GM18507 (cell line): ENCODE measurements at places on chromosomes 4 and X.

DNA sequence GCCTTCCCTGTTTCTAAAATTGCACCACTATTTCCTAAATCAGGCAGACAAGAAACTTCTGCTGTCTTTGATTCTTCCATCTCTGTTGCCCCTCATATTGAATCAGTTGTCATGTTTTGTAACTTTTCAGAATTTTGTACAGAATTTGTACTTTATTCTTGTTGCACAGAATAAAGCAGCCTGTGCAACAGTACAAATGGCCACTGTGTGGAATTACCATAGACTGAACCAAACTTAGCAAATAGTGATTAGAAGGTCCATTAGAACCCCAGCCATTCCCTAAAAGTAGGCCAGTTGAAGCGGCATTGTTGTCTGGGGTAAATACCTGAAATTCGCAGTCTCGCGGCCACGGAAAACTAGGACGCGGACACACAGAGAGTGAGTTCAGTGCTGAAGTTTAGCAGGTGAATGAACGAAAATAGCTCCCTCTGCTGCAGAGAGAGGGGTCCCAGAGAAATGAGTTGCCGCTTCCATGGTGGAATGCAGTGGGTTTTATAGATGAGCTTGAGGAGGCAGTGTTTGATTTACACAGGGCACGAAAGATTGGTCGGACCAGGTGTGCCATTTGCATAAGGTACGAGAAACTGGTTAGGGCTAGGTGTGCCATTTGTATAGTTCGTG lies 71.8 kb downstream of the C4orf33 start:
- DNase-seq, result no peak

GRCh38 chrX:21990832-21991231 lies 41.3 kb upstream of the PHEX start:
- DNase-seq, result no peak

GRCh38 chr4:54566608-54567007 lies 91.1 kb upstream of the KIT start:
- no peak for DNase-seq

GRCh38 chr4:106365613-106366012 lies 3.0 kb downstream of the GIMD1 start:
- no peak for DNase-seq

DNA sequence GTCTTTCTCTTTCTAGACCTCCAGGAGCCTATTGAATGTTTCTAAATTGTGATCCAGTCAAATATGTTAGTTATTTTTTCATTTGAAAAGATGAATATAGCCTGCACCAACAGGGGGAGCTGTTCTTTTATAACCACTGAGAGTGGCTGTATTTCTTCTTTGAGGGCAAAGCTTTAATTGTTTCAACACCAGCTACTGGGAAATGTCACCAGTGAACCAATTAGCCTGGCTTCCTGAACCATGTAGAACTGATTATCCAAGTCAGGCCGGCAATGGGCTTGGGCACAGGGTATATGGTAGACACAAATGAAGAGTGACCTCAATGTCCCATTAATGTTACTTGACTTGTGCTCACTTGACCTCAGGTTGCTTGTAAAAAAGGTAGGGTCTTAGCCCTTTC lies 4.8 kb upstream of the DAPP1 start:
- DNase-seq, result no peak

DNA sequence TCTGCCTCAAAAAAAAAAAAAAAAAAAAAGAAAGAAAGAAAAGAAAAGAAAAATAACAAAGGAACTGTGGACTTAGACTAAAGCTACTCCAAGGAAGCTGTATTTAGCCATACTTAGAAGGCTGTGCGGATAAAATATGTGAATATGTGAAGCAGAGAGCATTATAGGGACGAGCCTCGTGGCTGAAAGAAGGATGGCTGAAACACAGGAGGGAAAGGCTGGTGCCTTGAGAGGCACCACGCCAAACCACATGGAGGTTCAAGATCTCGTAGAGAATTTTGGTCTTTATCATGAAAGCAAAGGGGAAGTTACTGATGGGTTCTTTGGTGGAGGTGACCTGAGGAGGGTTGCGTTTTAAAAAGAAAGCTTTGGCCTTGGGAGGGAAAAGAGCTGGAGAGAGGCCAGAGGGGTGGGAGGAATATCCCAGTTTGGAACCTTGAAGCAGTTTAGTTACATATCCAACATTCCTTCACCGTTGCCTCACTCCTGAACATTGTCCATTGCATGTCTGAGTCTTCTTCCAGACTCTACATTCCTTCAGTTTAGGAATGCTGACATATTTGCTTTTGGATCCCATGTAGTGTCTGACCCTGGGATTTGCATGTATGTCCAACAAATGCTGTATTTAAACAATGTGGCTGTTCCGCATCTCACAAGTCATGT lies 82.5 kb downstream of the CPE start:
- no peak for DNase-seq

DNA sequence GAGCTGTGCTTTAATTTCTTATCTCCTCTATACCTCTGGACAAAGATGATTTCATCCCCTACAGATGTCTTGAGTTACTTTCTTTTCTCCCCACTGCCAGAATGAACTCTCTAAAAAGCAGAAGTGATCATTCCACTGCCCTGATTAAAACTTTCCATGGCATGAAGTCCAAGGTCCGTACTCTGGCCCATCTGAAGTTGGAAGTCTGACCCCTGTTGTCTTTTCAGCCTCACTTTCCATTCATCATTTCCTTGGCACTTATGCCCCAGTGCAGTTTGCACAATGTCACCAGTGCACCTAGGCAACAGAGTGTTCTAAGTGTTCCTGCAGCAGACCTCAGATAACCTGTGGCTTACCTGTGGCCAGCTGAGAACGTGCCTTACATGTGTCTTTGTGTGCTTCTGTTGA lies 242.4 kb downstream of the FRAS1 start:
- no peak for DNase-seq

- no peak for DNase-seq
Measured at GRCh38 chr4:1384675-1385372, 21.4 kb downstream of the NKX1-1 start.

DNA sequence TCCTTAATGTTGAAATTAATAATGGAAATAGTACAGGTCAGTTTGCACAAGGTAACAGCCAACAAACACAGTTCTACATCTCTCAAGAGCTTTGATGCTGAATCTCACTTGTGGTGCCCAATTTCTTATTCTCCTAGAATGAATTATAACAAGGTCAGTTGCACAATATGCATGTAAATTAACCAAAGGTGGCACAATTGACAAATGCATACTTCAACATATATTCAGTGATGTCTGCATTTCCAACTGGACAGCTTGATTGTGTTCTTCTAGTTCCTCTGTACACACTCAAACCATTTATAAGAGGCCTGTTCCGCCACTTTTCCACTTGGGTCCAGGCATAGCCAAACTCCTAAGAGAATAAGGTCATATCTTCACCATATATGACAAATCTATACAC lies 210.3 kb upstream of the EPHA5 start:
- DNase-seq, result no peak

DNA sequence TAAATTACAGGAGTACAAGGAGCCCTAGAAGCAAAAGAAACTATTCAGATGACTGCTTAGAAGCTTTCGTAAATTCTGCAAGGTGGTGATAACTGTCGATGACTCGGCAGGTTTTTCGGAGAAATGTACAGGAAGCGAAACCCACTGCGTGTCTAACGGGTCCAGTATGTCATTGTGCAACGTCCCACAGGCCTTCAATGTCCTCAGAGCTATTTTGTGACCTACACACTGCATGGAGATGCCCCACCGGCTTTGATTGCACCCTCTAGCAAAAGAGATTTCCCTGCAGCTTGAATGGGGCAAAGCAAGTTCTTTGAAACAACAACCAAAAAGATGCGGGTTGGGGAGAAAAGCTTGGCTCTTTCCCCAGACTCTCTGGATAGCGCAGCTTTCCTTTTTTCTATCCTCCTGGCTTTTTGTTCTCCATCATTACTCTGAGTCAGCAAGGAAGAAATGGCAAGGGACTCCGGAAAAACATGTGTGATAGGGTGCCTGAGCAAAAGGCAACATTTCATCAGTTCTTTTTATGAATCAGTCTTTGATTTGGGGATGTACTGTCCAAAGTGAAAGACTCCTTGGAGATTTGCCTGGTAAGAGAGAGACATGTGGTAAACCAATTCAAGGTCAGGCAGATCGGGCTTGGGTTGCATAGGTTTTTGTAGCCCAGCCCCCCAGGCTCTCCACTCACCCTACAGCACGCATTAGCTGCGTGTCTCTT lies 112.0 kb upstream of the TBL1X start:
- no peak for DNase-seq

GRCh38 chr4:175641024-175641423 lies 171.0 kb downstream of the GPM6A start:
- DNase-seq, result no peak

DNA sequence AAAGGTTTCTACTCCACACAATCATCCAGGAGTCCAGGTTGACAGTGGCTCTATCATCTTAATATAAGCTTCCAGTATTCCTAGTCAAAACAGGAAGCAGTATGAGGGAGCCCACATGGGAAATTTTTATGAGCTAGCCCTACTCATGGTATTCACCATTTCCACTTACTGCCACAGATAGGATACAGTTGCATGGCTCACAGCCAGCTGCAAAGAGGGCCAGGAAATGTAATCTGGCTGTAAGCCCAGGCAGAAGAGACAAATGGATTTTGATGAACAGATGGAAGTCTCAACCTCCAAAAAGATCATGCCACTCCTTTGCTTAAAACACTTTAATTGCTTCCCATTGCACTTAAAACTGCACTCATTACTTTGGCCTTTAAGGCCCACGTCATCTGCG lies 150.6 kb downstream of the ADAMTS3 start:
- no peak for DNase-seq

GRCh38 chr4:91325495-91325894 lies 978.3 kb upstream of the GRID2 start:
- DNase-seq, result no peak

DNA sequence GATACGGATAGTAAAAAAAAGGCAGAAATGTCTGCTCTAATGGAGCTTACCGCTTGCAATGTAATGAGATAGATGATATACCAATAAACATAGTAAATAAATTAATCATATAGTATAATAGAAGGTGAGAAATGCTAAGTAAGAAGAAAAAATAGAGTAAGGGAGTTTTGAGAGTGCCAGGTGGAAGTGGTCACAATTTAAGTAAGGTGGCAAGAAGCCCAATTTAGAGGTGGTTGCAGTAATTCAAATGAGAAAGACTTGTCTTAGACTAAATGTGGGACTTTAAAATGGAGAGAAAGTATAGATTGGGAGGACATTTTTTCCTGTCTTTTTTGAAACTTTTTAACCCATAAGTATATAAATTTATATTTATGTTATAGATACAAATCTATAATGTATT lies 26.0 kb downstream of the TBC1D19 start:
- no peak for DNase-seq

GRCh38 chrX:11406109-11406765 lies 113.0 kb downstream of the AMELX start:
- DNase-seq, result no peak

GRCh38 chr4:74768857-74769525 lies 25.3 kb downstream of the BTC start:
- DNase-seq, result no peak

GRCh38 chrX:20042221-20042620 lies 51.4 kb upstream of the BCLAF3 start:
- DNase-seq, result no peak
